ENCODE measurements at places on chromosomes 2 and 18. TPM values are rescaled to one million over a fixed set of nuclear protein-coding genes. Genes with fewer than 3 reads are reported as not detected.

ZC3H15 gene
- total RNA-seq, result 62.7 TPM

APOB gene
- total RNA-seq, result 1.2 TPM

TMEM87B gene
- total RNA-seq, result 21.4 TPM

TCF23 gene
- not detected for total RNA-seq

DNA sequence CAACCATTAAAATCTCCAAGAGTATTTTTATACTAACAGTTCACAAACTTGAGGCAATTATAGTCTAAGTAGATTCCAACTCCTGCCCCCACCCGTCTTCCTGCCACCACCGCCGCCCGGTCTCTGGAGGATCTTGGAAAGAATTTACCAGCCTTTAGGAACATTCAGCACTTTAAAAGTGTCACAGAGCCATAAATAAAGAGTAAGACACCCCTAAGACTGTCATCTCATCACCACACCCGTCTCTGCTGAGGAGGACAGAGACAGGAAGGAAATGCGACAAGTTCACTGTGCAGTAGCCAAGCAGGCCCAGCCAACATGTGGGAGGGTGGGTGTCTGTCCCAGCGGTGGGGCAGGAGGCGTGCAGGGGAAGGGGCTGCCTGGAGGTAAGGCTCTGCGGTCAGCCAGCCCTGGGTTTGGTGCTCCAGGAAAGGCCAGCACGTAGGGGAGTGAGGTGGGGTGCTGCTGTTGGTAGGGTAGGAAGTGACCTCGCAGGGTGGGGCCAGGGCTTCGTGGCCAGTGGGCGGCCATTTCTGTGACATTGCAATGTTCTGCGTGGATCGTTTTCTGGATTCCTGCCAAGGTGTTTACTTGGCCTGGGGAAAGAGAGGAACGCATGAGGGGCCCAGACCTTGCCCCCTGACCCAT is 111.6 kb downstream of the FAM210A start:
- H3K27me3 ChIP-seq, result no peaks in the 10 kb centered on the region
- no peak overlapping the region for H3K27ac ChIP-seq
- no peaks in the 10 kb centered on the region for H3K36me3 ChIP-seq
- no peaks in the 10 kb centered on the region for H3K4me1 ChIP-seq

GRCh38 chr2:44442019-44442418 is 80.3 kb downstream of the CAMKMT start:
- H3K4me1 ChIP-seq, result no peaks in the 10 kb centered on the region
- no peak for DNase-seq
- no peak overlapping the region for H3K4me3 ChIP-seq
- no peak overlapping the region for H3K27ac ChIP-seq

DNA sequence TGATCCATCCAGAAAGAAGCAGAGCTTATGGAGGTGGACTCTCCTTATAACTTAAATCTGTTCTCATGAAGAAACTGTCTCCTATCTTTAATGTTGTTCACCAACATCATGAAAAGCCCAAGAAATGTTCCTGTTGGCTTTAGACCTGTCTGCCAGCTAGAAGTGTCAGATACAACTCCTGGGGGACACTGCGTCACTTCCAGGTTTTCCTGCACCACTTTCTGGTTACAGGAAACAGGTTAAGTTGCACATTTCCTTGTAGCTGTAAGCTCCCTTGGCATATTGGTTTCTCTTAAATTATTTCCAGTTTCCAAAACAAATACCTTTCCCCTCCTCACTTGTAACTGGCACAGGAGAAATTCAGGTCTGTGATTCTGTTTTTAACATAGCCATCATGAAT is 2.9 kb downstream of the CEP68 start:
- H3K4me1 ChIP-seq, result peaks cover 70% of the 10 kb centered on the region
- H3K4me3 ChIP-seq, result no peak overlapping the region
- no peaks in the 10 kb centered on the region for H3K36me3 ChIP-seq
- peak overlapping the region; percentile 93 for H3K27ac ChIP-seq
- DNase-seq, result no peak

DNA sequence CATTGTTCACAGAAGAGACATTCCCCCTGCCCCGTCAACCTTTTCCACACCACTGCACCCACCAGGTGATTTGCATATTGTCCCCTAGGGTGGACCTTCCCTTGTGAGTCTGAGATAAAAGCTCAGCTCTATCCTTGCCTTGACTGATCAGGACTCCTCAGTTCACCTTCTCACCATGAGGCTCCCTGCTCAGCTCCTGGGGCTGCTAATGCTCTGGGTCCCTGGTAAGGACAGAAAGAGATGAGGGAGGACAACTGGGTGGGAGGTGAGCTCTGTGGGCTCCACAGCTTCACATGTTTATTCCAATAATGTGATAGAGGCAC is 1160.1 kb downstream of the RPIA start:
- no peak overlapping the region for H3K4me3 ChIP-seq
- no peaks in the 10 kb centered on the region for H3K36me3 ChIP-seq
- H3K27me3 ChIP-seq, result peaks cover 13% of the 10 kb centered on the region
- H3K27ac ChIP-seq, result no peak overlapping the region

Data from sigmoid colon (tissue), 7 donors.